Muscle of arm (tissue), 14 donors: ENCODE measurements at places on chromosomes 7 and 10. TPM values are rescaled to one million over a fixed set of nuclear protein-coding genes. Genes with fewer than 3 reads are reported as not detected.

CCL24 gene
- polyA plus RNA-seq, result 0.33 TPM

PMPCB gene
- 65.1 TPM for polyA plus RNA-seq

INSYN2A gene
- 0.68 TPM for polyA plus RNA-seq

VGF gene
- not detected for polyA plus RNA-seq

PIK3CG gene
- polyA plus RNA-seq, result 2.3 TPM

MRC1 gene
- polyA plus RNA-seq, result 12.9 TPM
